GM03348 (cell line): ENCODE measurements at places on chromosomes 2 and 18.

- DNase-seq, result peak; percentile 6
These were observed 308.1 kb upstream of the CYRIA start for GRCh38 chr2:16973586-16974286.

DNA sequence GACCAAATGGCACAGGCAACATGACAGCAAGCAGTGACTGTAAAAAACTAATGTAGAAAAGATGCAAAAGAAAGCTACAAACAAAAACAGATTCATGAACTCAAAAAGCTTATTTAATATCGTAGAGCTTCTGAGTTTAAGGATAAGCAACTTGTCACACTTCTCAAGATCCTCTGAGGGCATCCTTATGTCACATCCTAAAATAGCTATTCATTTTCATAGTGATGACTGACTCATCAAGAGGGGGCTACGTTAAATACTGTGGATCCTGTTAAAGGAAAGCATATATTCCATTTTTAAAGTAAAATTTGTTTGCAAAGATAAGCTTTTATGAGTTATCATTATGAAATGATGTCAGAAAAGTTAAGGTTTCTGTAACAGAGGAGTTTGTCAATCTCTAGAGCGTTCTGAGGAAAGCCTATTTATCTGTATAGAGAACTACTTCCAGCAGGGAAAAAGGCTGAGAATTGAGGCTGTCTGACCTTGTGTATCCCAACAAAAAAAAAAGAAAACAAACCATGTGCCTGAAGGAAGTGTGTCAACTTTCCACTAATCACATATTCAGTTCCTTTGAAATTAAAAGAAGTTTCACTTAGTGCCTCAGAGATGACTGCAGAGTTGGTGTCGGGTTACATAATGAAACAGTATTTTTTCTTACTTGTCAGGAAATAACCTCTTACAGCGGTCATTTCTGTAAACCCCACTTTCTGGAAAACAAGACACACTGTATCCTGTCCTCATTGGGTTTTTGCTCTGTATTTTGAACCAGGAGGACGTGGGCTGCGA lies 115.5 kb downstream of the ESCO1 start:
- peak; percentile 19 for DNase-seq

- peak; percentile 20 for DNase-seq
These were observed 209.4 kb upstream of the SP5 start for GRCh38 chr2:170505631-170506275.

GRCh38 chr2:172200495-172201085 lies 97.9 kb upstream of the DLX2 start:
- peak; percentile 28 for DNase-seq

- no peak for DNase-seq
These were observed 38.2 kb upstream of the EPHA4 start for GRCh38 chr2:221610255-221610654.

- no peak for DNase-seq
These were observed 541.7 kb upstream of the MEX3C start for GRCh38 chr18:51739044-51739666.

DNA sequence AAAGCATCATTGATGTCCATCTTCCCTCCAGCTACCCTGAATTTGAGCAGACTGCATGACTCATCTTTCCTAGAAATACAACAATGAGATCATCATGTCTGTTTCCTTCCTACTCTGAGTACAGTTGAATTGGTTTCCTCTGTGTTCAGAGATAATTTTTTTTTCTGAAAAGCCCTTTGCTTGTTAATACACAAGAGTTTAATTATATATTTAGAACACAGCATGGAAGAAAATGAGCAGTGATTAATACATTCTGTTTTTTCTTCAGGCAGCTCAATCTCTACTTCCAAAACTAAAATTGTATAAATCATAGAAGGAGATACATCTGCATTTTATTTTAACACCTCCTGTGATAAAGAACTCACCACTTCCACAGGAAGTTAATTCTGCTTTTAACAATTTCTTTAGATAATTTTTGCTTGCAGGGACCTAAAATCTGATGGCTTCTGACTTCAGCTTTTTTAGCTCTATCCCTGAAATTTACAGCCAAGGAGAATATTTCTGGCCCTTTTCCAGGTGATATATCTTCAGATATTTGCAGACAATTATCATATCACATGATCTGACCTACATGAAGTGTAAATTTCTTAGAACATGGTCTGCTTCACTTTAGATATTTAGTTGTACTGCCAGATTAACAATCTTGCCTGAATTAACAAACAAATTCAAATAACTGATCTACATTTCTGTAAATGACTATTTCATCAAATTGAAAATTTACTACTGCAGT lies 249.0 kb downstream of the TRIB2 start:
- peak; percentile 68 for DNase-seq

DNA sequence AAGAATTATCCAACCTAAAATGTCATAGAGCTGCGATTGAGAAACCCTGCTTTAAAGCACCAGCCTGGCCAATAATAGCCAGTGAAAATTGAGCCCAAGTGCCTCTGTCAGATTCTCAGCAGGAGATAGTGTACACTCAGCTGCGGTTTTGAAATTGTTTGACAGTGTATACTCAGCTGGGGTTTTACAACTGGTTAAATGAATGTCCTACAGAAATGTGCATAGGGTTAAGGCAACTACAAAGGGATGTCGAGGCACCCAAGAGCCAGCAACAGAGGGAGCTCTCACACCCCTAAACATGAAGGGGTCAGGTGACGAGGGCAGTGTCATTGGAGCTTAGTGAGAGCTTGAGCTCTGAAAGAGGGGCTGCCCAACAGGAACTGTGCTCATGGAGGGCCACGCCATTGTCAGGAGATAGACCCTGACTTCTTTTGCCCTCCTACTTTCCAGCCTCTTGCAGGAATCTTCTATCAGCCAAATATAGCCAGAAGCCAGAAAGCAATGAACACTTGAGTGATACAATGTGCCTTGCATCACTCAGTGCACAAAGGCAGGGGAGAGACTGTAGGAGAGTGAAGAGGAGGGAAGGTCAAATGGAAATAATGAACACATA lies 15.1 kb downstream of the ACTG2 start:
- DNase-seq, result no peak

DNA sequence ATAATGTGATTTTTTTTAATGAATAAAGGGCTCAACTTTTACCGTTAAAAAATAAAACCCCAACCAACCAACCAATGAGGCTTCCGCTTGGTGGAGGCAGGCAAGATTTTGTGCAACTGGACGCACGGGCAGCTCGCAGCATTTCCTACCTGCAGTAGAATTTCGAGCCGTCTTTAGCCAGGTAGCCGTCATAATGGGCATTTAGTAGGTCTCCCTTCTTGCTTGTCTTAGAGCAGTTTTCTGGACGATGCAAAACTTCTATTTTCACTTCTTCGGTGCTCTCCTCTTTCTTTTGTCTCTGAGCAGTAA lies 316 bp downstream of the FKBP7 start:
- peak; percentile 25 for DNase-seq
